ENCODE measurements at places on chromosomes 11 and 22.

GRCh38 chr11:79237703-79238102 lies 203.1 kb downstream of the TENM4 start:
- no peak for DNase-seq

DNA sequence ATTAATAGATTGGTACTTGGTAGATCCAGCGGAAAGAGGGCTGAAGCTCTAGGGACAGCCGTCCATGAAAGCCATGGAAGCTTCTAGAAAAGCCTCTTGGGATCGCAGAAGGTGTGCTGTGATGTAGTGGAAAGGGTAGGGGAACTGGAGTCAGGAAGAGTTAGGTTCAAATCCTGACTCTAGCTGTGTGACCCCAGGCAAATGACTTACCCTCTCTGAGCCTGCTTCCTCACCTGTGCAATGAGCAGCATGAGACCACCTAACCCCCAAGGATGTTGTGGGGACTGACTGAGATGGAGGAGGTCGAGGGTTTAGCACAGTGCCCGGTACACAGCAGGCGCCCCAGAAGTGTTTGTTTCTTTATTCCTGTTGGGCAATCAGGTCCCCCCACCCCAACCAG lies 2.2 kb downstream of the EML3 start:
- DNase-seq = no peak

DNA sequence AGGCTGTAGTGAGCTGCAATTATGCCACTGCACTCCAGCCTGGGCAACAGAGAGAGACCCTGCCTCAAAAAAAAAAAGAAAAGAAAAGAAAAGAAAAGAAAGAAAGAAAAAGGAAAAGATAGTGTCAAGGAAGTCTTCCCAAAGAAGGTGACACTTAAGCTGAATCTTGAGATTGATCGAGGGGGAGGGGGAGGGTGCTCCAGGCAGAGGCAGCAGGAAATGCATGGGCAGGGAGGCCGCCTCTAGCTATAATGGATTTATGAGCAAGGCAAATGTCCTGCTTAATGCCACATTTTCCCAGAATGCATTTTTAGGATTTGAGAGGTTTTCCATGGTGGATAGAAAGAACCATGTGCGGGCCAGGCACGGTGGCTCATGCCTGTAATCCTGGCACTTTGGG lies 13.8 kb upstream of the DDB2 start:
- DNase-seq = no peak

DNA sequence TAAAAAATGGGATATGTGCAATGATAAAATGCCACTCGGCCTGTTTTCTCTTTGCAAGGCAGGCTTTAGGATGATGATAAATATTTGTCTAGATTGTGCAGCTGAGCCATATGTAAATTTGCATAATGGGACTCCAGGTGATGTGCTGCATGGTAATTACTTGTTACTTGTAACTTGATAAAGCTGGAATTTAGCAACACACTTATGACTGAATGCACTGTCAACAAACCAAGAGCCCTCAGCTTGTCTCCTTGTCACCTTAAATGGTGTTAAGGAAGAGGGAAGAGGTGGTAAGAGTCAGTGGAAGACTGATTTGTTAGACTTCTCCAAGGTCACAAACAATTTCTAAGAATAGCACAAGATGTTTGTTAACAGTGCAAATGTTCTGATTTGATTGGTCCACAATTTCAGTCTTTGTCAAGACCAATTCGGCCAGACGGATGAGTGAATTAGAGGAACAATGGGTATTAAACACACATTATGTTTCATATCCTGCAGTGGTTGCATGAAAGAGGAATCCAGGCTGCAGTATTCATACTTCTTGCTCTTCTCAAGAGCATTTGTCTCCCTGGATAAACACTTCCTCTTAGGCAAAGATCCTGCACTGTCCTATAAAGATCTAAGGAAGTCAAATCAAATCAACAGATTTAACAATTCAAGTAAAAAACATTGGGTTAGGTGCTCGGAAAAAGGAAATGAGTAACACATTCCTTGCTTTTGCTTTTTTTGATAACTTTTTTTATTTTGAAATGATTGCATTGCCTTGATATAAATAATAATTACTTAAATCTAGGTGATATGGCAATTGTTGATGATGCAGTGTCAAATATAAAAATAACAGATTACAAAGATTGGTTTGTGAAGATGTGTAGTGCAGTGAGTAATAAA lies 448.3 kb upstream of the DDI1 start:
- no peak for DNase-seq

DNA sequence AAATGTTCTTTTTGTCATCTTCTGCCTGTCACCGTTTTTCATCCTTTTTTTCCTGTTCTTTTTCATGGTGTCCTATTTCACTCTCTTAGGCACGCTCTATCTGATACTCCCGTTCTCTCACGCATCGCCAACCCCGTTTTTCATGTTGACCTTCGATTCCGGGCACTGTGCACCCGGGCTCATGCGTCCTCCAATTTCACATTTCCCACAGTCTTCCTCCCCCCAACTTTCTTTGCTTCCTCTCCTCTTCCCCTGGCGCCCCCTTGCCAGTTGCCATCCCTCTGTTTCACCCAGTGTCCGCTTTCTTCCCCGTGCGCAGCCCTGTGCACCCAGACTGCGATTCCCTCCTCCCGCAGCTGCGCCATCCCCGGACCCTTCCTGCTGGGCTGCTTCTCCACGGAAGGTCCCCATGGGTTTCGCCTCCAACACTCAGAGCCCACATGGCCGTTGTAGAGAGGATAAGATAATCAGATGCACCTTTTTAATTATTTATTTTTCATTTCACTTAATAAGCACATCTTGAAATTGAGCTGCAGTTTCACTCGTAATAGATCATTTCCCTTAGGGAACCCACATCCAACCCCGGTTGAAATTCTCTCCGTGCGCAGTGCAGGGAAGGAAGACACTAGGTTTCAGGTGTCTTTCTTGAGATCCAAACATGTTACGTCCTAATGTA lies 791.1 kb downstream of the NTM start:
- no peak for DNase-seq

DNA sequence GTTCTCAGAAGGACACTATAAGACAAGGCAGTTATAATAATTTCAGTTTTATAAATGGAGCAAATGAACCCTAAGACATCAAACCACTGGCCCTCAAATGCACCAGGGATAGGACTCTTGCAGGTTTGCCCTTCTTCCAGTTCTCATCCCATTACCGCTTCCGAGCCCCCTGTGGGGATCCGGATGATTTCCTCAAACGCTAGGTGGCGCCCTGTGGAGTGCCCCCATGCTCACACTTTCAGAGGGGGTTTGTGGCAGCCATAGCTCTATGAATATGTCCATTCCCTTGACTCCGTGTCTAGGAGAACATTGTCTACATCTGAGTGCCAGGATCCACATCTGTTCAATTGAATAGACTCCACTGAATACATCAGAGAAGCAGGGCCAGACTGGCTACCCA lies 816.3 kb downstream of the NTM start:
- no peak for DNase-seq

GRCh38 chr11:32171445-32171844 lies 80.6 kb downstream of the RCN1 start:
- DNase-seq = no peak

DNA sequence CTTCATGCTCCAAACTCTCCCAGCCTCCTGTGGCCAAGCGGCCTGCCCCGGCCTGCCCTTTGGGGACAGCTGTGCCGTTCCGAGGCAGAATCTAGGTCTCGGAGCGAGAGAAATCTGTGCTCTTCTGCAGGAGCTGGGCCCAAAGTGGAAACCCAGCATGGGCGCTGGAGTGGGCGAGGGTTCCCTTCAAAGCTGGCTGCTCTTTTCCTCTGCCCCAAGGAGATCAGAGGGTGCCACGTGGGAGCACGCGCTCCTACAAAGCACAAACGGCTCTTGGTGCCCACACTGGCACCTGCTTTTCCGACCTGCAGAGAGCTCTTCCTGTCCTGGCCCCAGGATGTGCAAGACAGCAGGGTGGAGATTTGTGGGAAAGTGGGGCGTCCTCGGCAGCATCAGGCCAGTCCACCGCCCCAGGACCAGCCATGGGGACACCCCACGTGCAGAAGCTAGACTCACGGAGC lies 6.9 kb downstream of the OSBPL5 start:
- no peak for DNase-seq

GRCh38 chr11:71452199-71453036 lies 585 bp upstream of the NADSYN1 start:
- DNase-seq = peak; percentile 44

- DNase-seq = no peak
Observed at GRCh38 chr11:36500315-36500721, 9.8 kb downstream of the TRAF6 start.

- no peak for DNase-seq
Observed at GRCh38 chr11:122523846-122524805, 131.4 kb upstream of the UBASH3B start.

DNA sequence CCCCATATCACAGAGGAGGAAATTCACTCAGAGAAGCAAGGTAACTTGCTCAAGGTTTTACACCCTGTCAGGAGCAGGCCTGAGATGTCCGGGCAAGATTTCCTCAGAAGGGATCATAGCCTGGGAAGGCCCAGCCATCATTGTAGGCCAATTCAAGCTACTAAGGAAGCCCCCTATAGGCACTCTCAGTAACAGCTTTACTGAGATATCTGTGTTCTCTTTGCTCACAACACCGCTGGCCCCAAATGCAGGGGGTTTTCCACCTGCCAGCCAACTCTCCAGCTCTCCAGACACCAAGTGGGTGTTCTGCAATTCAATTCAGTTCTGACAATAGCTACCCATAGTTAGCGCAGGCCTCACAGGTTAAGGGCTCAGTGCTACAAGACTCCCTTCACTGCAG lies 84.0 kb downstream of the SLC36A4 start:
- DNase-seq = no peak

DNA sequence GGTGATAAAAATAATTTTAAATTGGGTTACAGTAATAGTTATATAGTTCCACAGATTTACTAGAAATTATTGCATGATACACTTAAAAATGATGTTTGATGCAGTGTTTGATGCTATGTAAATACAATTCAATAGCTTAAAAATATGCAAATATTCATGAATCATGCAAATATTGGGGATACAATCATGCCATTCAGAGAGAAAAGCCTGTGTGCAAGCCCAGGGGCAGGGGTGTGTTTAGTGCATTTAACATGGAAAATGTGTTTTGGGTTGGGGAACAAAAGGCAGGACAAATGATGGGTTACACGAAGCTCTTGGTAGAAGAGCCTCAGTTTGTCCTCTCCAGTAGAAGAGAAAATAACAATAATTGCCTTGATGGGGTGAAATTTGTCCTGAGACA lies 6.0 kb downstream of the TRIM22 start:
- DNase-seq = no peak

- no peak for DNase-seq
Observed at GRCh38 chr11:2742611-2743426, 43.0 kb upstream of the KCNQ1OT1 start.

Data from hypothalamus (tissue), 51 donors.